ENCODE measurements at places on chromosomes 1 and 21.

DNA sequence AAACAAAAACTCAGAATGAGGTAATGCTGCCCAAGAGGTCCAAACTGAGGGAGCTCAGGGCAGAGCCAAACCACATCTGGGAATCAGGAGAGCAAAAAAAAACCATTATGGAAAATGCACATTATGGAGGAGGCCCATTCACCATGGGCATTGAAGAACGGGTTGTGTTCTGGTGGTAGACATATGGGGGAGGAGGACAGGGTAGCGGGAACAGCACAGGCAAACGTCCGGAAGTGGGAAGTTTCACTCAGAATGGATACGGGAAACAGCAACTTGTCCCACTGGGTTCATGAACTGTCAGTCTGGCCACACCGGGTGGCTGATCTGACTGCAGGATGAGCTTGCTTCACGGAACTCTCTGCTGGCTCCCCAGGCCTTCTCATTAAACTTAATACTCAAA lies 139.7 kb downstream of the RRAGC start:
- no peaks in the 10 kb centered on the region for H3K4me1 ChIP-seq
- H3K27ac ChIP-seq: no peak overlapping the region
- peaks cover 15% of the 10 kb centered on the region for H3K27me3 ChIP-seq
- H3K4me3 ChIP-seq: no peak overlapping the region

DNA sequence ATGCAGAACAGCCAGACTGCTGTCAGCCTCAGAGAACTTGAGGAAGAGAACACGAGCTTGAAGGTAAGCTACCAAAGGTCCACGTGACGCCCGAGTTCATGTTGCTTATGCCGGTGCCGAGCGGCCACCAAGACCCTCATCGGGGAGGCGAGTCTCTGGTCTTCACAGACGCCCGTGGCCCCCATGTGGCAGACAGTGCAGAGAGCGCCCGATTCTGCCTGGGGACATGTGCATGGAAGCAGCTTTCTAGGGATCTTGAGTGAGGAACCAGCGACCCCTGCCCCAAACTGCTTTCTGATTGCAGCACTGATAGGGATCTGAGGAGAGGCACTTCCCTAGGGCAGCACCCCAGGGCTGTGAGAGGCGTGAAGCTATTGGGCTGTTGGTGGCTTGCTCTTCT lies 56.3 kb upstream of the DIP2A start:
- no peak overlapping the region for H3K4me3 ChIP-seq
- no peak overlapping the region for H3K27ac ChIP-seq
- no peaks in the 10 kb centered on the region for H3K27me3 ChIP-seq
- DNase-seq: no peak
- H3K4me1 ChIP-seq: no peaks in the 10 kb centered on the region

- DNase-seq: peak; percentile 92
- H3K36me3 ChIP-seq: peaks cover 22% of the 10 kb centered on the region
- peaks cover 61% of the 10 kb centered on the region for H3K4me1 ChIP-seq
- no peaks in the 10 kb centered on the region for H3K27me3 ChIP-seq
Observed at GRCh38 chr1:11059968-11060830, at the start of gene SRM. Gene SRM (minus strand): TSS chr1:11060018. CDS start chr1:11059943, 75 bp downstream.

- no peaks in the 10 kb centered on the region for H3K4me1 ChIP-seq
- DNase-seq: no peak
- H3K27me3 ChIP-seq: no peaks in the 10 kb centered on the region
- no peak overlapping the region for H3K27ac ChIP-seq
- H3K36me3 ChIP-seq: no peaks in the 10 kb centered on the region
Observed at GRCh38 chr1:47818682-47819573, 178.3 kb downstream of the TRABD2B start.

- DNase-seq: peak; percentile 43
- H3K27ac ChIP-seq: no peak overlapping the region
- H3K36me3 ChIP-seq: no peaks in the 10 kb centered on the region
- no peaks in the 10 kb centered on the region for H3K4me1 ChIP-seq
- no peak overlapping the region for H3K4me3 ChIP-seq
Observed at GRCh38 chr1:248618878-248619277, 16.0 kb downstream of the OR2T11 start.

DNA sequence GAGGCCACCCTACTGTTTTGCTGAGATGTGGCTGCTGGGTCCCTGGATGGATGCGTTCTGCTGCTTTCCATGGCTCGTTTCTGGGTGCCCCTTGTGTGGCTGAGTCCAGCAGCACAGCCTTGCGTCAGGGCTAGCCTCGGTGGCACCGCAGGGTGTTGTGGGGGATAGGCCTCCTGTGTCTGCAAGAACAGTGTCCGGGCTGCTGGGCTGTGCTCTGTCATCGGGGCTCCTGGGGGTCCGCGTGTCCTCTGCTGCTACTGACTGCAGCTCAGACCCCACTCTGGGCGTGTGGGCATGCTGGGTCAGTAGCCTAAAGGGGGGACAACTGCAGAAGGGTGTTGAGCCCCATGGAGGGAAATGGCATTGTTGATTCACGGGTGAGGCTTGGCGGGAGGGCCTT lies 4.9 kb downstream of the RRP1 start:
- no peak for DNase-seq
- H3K27ac ChIP-seq: no peak overlapping the region
- no peak overlapping the region for H3K4me3 ChIP-seq
- H3K36me3 ChIP-seq: peaks cover 29% of the 10 kb centered on the region
- H3K4me1 ChIP-seq: peaks cover 25% of the 10 kb centered on the region
- H3K27me3 ChIP-seq: no peaks in the 10 kb centered on the region

DNA sequence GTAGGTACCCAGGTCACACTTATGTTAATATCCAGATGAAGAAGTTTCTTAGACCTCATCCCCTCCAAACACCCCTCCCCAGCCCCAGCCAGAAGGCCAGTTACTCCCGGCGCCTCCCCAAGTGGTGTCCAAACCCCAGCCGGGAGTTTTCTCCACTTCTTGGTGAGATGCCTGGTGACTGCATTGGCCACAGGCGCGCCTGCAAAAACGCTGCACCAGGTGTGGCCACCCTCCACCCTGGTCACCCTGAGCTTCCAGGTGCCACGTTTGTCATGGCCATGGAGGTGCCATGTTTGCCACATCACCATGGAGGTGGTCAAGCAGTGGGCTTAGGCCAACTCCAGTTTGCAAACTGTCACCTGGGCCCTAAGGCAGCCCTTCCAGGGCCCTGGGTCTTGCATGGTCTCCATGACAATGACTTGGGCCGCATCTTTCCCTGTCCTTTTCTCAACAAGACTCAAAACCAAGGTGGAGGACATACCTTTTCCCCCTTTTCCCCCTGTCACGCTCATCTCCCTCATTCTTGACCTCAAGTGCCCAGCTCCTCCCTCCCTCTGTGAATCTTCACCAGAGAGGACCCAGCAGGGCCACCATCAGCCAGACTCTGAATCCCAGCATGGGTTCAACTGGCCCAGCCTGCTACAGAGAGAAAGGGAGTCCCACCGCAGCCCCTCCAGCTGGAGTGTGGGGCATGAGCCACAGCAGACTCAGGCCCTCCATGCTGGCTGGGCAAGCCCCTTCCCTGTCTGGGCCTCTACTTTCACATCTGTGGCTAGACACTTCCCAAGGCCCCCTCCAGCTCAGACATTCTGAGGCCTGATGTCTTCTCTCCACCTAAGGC lies 125.9 kb upstream of the ZBTB40 start:
- H3K27ac ChIP-seq: no peak overlapping the region
- H3K4me3 ChIP-seq: no peak overlapping the region
- H3K36me3 ChIP-seq: no peaks in the 10 kb centered on the region
- peak; percentile 33 for DNase-seq

GRCh38 chr1:154407198-154408091 lies 2.3 kb downstream of the IL6R start:
- no peak overlapping the region for H3K27ac ChIP-seq
- H3K36me3 ChIP-seq: no peaks in the 10 kb centered on the region
- no peak for DNase-seq
- H3K27me3 ChIP-seq: peaks cover 46% of the 10 kb centered on the region
- peaks cover 57% of the 10 kb centered on the region for H3K4me1 ChIP-seq
- no peak overlapping the region for H3K4me3 ChIP-seq

GRCh38 chr1:156677616-156678596 lies 699 bp upstream of the NES start:
- H3K27ac ChIP-seq: no peak overlapping the region
- H3K36me3 ChIP-seq: no peaks in the 10 kb centered on the region
- H3K4me1 ChIP-seq: peaks cover 7% of the 10 kb centered on the region
- no peak overlapping the region for H3K4me3 ChIP-seq

DNA sequence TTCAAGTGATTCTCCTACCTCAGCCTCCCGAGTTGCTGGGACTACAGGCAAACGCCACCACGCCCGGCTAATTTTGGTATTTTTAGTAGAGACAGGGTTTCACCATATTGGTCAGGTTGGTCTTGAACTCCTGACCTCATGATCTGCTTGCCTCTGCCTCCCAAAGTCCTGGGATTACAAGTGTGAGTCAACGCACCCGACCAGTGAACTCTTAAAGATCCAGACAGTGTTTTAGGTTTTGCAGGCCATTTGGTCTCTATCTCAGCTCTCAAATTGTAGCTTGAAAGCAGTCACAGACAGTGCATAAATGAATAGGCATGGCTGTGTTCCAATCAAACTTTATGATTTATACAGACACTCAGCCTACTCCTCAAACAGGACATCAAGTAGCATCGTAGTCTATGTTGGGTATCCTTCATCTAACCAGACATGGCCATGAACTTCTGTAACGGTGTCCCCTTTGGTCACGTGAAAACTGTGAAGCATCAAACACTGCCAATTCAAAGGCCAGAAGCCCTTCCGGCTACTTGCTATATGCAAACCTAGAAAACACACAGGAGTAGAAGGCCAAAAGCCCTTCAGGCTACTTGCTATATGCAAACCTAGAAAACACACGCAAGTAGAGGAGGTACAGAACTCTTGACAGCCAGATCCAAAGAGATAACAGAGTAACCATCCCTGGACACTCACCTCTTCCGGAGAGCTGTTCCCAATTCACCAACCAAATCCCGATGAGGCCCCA lies 3.1 kb downstream of the FUCA1 start:
- peaks cover 14% of the 10 kb centered on the region for H3K27me3 ChIP-seq
- peaks cover 36% of the 10 kb centered on the region for H3K4me1 ChIP-seq
- no peak for DNase-seq
- H3K27ac ChIP-seq: no peak overlapping the region

DNA sequence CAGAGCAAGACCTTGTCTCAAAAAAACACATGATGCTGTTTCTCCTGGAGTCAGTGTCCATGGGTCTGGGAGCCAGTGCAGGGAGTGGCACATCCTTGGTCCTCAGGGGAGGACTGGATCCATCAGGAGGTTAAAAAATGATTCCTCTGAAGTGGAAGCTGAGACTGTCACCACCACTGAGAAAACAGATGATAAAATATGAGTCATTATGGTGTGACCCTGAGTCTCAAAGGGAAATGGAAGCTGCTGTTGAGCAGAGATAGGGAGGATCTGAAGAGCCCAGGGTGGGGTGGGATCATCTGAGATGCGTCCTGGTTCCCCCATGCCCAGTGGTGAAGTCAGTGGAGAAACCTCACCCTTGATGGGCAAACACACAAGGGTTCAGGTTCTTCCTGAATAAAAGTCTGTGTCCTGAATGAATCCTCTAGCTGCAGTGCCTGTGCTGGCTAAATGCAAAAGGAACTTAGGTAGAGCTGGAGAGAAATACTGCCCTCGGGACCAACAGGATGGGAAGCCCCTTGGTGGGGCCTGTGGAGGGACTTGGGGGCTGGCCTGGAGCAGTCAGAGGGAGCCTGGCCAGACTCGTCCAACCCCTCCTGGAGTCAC lies 61.6 kb upstream of the TENT5B start:
- H3K36me3 ChIP-seq: no peaks in the 10 kb centered on the region
- no peak overlapping the region for H3K4me3 ChIP-seq
- no peaks in the 10 kb centered on the region for H3K4me1 ChIP-seq
- peaks cover 10% of the 10 kb centered on the region for H3K27me3 ChIP-seq

DNA sequence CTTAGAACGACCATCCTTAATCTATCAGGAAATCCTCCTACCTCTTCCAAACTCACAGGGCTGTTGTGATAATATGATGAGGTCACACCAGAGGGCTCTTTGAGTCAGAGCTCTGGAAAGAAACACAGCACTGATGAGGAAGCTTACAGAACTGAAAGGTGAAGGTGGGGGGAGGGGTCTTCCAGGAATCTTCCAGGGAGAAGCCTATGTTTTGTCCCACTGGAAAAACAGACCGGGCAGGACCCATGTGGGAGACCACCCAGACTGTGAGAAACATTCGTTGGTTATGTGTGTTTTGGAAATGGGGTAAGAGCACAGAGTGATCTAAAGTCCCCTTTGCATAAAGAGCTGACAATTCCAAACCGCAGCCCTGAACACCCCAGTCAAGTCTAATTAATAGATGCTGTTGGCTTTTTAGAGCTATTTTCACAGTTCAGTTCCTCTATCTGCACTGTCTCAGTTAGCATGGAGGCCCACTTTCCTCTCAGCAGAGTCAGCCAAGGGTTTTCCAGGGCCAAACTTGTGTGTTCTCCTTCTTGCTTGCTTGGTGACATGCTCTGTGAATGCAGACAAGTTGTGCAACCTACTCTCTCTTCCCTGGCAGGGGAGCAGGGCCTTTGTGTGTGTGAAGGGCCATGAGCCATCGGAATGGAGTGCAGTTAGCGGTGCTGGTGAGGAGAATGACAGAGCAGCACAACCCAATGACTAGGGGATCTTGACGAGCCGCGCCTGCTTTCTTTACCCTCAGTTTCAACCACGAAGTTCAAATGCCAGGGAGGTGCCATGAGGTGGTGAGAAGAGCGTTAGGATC lies 12.3 kb downstream of the PHLDA3 start:
- H3K4me3 ChIP-seq: no peak overlapping the region
- peaks cover 24% of the 10 kb centered on the region for H3K4me1 ChIP-seq
- H3K27me3 ChIP-seq: peaks cover 32% of the 10 kb centered on the region
- H3K36me3 ChIP-seq: peaks cover 2% of the 10 kb centered on the region
- H3K27ac ChIP-seq: no peak overlapping the region

- H3K4me3 ChIP-seq: no peak overlapping the region
- H3K4me1 ChIP-seq: no peaks in the 10 kb centered on the region
- H3K27me3 ChIP-seq: no peaks in the 10 kb centered on the region
Observed at GRCh38 chr1:184082541-184083415, 31.2 kb downstream of the TSEN15 start.

- H3K36me3 ChIP-seq: peaks cover 2% of the 10 kb centered on the region
- peaks cover 36% of the 10 kb centered on the region for H3K27me3 ChIP-seq
- peak; percentile 64 for DNase-seq
- peak overlapping the region; percentile 64 for H3K4me3 ChIP-seq
Observed at GRCh38 chr1:201171063-201172036, 17.1 kb upstream of the TMEM9 start.

DNA sequence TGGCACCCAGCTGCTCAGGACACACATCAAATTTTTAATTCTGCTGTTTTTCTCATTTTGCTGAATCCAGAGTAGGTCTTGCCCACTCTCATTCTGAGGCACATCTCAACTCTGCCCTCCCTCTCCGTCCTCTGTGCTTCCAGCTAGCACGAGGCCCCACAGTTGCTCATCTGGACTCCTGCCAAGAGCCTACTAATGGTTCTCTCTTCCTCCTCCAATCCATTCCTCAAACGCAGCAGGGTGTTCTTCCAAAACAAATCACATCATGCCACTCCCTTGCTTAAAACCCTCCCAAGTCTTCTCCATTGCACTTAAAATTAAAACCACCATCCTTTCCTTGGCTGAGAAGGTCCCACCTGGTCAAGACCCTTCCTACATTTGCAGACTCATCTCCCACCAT lies 49.8 kb upstream of the SCAF4 start:
- H3K4me1 ChIP-seq: peaks cover 2% of the 10 kb centered on the region
- DNase-seq: no peak
- peaks cover 1% of the 10 kb centered on the region for H3K36me3 ChIP-seq
- no peak overlapping the region for H3K27ac ChIP-seq

Data from activated CD8-positive, alpha-beta memory T cell treated with anti-CD3 and anti-CD28 coated beads, Interleukin-2, amount 10 ng/mL, durations not matched to agents 7 days and 5 days (primary cell).